GM23338 (cell line): ENCODE measurements at places on chromosomes 16 and 17.
A peak's percentile ranks its signal among the peaks of the same experiment; 100 is the strongest.

DNA sequence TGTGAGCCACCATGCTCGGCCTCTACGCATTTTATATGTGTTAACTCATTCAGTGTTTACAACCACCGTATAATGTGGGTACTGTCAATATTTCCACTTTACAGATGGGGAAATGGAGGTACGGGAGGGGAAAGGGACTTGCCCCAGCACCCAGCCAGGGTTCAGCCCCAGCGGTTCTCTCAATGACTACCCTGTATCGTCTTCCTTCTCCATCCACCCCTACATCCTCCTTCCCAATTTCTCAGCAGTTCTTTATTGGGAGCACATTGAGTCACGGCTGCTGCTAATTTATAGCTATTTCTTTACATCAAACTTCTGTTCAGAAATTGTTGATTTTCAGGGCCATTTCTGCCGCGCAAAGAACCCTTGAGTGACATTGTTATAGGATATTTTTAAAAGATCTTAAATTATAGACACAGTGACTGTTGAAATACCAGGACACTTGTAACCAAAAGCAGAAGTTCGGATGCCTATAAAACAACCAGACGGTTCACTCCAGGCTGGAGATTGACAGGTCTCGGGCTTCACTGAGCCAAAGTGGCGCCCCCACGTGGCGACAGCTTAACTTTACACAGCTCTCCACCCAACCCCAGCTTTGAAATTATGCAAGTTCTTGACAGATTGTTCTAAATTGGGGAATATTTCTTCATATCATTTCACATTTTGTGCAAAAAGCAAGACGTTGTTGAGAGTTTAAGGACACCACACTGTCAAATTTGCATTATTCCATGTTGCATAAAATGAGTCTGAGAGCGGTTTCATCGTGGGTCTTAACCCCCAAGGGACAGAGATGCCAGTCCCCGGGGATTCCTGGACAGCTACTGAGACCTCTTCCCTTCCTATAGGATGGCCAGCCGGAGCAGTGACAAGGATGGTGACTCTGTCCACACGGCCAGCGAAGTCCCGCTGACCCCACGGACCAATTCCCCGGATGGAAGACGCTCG is 11.8 kb downstream of the SYT17 start:
- no peak overlapping the region for H3K27ac ChIP-seq
- H3K4me1 ChIP-seq = peaks cover 5% of the 10 kb centered on the region
- H3K36me3 ChIP-seq = no peaks in the 10 kb centered on the region
- H3K27me3 ChIP-seq = no peaks in the 10 kb centered on the region
- no peak overlapping the region for H3K4me3 ChIP-seq
- DNase-seq = peak; percentile 82

GRCh38 chr17:79137789-79138165 is 63.2 kb downstream of the ENGASE start:
- no peaks in the 10 kb centered on the region for H3K4me1 ChIP-seq
- no peaks in the 10 kb centered on the region for H3K27me3 ChIP-seq
- DNase-seq = no peak
- no peak overlapping the region for H3K27ac ChIP-seq

DNA sequence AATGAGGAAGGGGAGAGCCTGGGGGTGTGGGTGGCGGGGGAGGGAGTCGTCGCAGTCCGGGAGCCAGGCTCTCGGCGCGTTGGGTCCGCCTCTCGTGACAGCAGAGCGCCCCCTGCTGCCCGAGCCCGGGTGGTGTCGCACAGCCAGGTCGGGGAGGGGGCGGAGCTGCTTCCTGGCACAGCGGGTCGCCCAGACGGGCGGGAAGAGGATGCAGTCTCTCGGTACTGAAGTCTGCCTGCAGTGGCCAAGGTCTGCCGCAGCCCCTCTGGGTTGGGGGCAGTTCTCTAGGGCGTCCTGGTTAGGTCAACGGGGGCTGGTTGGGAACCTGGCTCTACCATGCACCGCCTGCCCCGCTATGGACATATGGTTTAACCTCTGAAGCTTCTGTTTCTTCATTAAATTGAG is 38.2 kb upstream of the CCDC182 start:
- no peaks in the 10 kb centered on the region for H3K36me3 ChIP-seq
- peak overlapping the region; percentile 48 for H3K4me3 ChIP-seq
- DNase-seq = peak; percentile 93

GRCh38 chr17:73165616-73166404 is 1.0 kb downstream of the SSTR2 start:
- peak overlapping the region; percentile 89 for H3K4me3 ChIP-seq
- H3K36me3 ChIP-seq = no peaks in the 10 kb centered on the region
- no peak overlapping the region for H3K27ac ChIP-seq

DNA sequence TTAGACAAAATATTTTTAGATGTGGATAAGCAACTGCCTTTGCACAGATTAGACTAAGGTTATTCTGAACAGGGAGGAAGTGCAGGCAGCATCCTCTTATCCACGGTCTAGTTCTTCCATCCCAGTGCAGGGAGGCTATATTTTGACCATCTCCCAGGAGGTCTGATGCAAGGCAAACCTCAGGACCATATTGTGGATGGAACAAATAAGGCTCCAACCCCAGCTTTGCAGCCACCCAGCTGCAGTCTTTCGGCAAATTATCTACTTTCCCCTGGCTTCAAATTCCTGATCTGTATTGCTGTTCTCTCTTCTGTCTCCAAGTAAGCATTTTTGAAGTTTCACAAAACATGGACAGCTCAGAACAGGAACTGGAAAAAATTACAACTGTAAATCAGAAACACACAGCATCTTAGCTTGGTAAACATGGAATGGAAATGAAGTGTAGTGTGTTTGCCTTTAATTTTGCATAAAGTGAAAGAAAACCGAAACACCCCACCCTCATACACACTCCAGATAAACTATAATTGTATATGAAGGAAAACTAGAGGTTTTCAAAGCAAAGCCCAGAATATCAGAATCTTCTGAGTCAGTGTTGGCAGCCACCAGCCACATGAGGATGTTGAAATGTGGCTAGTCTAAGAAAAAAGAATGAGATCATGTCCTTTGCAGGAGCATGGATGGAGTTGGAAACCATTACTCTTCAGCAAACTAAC is 33.5 kb upstream of the MON1B start:
- no peaks in the 10 kb centered on the region for H3K36me3 ChIP-seq
- H3K4me3 ChIP-seq = no peak overlapping the region
- no peak for DNase-seq

DNA sequence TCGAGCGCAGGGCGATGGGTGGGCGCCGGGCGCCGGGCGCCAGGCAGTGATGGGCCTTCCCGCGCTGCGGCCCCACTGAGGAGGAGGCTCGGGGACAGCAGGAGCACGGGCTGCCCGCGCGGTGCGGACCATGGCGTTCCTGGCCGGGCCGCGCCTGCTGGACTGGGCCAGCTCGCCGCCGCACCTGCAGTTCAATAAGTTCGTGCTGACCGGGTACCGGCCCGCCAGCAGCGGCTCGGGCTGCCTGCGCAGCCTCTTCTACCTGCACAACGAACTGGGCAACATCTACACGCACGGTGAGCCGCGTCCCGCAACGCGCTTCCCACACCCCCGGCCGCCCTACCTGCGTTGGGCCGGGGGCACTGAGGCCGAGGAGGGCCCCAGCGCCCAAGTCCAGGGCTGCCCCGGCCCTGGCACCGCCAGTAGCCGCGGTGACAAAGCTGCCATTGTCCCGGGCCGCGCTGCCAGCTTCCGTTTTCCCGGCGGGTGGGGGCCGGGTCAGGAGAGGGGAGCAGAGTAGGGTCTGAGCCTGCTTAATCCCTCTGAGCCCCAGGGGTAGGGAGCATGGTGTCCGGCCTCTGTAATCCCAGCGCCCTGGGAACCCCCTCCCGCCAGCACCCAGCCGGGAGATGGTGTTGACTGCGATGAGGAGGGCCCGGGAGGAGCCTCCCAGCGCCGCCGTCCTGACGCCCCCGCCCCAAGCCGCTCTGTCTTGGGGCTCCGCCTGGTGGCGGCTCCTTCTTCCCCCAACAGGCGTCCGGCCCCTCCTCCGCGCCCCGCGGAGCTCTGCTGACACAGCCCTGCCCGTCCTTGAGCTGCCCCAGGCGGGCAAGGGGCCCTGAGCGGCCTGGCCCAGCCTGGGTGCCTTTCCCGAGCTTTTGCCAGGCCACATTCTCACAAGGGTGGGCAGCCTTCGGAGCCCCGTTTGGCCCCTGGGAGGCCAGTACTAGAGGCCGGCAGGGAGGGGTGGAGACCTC is 685 bp downstream of the PAQR4 start:
- H3K4me3 ChIP-seq = peak overlapping the region; percentile 94
- no peaks in the 10 kb centered on the region for H3K36me3 ChIP-seq
- no peak overlapping the region for H3K27ac ChIP-seq
- peak; percentile 93 for DNase-seq
